ENCODE measurements at places on chromosomes 7 and 10. TPM values are rescaled to one million over a fixed set of nuclear protein-coding genes. Genes with fewer than 3 reads are reported as not detected.

The SLC29A3 gene
- total RNA-seq, result 6.7 TPM

The PAX2 gene
- not detected for total RNA-seq

The CLDN4 gene
- not detected for total RNA-seq

The TRIM50 gene
- not detected for total RNA-seq

The CCDC146 gene
- 10.2 TPM for total RNA-seq

The PON1 gene
- total RNA-seq, result not detected

The MOGAT3 gene
- total RNA-seq, result not detected

The HOXA6 gene
- 0.49 TPM for total RNA-seq

The SH2B2 gene
- 47.7 TPM for total RNA-seq

The LIPN gene
- not detected for total RNA-seq

The ATP6V0E2 gene
- total RNA-seq, result 15.4 TPM

The SAMD9L gene
- total RNA-seq, result 45.3 TPM

The TSPAN33 gene
- 117 TPM for total RNA-seq

DNA sequence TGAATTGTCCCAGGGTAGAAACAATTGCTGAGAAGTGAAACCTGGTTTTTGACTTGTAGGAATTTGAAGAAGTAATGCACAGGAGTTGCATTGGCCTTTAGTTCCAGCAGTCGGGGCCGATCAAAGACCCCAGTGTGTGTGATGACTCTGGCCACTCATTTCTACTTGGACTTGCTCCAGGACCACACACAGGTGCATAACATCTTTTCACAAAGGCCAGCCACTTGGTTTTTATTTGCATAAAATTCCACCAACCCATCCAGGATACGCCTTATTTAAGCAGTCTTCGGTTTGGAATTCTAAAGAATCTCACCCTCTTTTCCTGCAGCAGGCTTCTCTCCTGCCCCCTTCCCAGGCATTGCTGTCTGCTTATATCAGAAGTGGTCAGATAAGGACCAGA is 162.0 kb upstream of the HABP2 start:
- DNase-seq, result no peak

- no peak for DNase-seq
Measured at GRCh38 chr10:50541921-50542320, 81.8 kb downstream of the SGMS1 start.

DNA sequence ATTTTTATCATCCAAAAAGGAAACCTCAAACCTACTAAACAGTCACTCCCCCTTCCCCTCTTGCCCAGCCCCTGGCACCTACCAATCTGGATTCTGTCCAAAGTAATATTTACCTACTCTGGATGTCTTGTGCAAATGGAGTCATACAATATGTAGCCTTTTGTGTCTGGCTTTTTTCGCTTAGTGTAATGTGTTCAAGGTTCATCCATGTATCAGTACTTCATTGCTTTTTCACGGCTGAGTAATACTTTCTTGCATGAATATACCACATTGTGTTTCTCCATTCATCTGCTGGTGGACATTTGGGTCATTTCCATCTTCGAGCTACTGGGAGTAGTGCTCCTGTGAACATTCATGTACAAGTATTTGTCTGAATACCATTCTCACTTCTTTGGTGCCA is 113.6 kb downstream of the EEPD1 start:
- DNase-seq, result no peak

GRCh38 chr10:130787243-130787642 is 524.3 kb downstream of the TCERG1L start:
- DNase-seq, result no peak

DNA sequence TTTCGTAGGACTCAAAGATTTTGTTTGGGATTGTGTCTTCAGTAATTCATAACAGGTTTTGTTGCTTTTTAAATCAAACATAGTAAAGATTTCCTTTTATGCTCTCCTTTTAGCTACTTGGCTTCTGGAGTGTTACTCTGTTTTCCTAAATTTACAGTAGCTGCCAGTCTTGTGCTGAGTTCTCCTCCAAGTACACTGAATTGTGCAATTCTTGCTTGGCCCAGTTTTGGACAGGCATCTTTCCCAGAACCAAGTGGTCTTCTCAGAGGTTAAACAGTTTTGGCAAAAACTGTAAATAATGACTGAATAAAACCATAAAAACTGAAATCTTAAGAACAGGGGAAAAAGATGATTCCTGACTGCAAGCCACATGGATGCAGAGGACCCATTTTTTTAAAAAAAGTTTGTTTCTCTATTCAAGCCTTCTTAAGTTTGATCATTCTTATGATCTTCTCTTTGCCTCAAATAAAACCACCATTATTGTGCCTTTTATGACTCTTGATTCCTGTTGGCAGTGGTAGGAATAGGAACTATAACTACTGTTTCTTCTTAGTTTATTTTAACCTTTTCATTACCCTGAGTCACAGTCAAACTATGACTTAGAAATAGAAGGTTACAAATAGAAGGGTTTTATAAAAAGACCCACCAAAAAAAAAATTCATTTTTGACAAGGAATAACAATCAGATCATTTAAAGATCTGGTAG is 88.0 kb downstream of the MDFIC start:
- no peak for DNase-seq

- DNase-seq, result no peak
Measured at GRCh38 chr7:7959979-7960670, 8.5 kb upstream of the GLCCI1 start.

- no peak for DNase-seq
Measured at GRCh38 chr7:135441791-135442190, 68.1 kb downstream of the CNOT4 start.

DNA sequence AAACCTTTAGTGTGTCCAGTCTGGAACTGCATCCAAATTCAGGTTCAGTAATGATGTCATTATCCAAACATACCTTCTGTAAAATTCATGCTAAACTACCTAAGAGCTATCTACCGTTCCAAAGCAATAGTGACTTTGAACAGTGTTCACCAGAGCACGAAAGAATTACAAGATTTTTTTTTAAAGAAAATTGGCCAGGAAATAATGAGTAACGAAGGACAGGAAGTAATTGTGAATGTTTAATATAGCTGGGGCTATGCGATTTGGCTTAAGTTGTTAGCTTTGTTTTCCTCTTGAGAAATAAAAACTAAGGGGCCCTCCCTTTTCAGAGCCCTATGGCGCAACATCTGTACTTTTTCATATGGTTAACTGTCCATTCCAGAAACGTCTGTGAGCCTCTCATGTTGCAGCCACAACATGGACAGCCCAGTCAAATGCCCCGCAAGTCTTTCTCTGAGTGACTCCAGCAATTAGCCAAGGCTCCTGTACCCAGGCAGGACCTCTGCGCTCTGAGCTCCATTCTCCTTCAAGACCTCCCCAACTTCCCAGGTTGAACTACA is 694 bp upstream of the FAS start:
- no peak for DNase-seq

DNA sequence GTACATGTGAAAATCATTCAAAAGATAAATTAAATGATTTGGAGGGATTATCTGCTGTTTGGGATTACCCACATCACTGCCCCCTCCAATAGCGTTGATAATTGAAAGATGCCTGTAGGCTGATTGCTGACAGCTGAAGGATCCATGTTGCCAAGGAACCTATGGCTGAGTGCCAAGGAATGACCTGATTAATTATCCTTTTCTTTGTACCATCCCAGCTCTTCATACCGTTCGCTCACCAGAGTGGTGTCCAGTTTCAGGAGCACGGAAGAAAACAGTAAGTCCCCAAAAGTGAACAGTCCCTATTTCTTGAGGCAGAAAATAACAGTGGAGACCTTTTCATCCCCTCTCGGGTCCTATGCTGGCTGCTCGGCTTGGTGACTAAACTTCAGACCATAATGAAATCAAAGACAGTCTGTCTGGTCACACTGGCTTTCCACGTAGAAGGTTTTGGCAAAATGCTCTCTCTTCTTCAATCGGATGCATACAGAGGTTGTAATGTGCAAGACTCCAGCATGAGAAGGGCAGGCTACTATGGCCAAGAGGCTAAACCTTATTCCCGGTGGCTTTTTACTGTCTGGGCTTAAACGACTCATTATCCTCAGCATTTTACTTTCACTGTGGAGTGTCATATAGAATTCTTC is 108.8 kb downstream of the SPAG6 start:
- DNase-seq, result no peak

GRCh38 chr10:88336334-88336733 is 246.8 kb downstream of the RNLS start:
- peak; percentile 22 for DNase-seq

- no peak for DNase-seq
Measured at GRCh38 chr7:107471292-107472070, 1.6 kb downstream of the GPR22 start.

GRCh38 chr10:103701380-103702222 is 153.8 kb downstream of the SH3PXD2A start:
- no peak for DNase-seq

GRCh38 chr10:42548254-42548653 is 90.1 kb downstream of the ZNF33B start:
- no peak for DNase-seq

DNA sequence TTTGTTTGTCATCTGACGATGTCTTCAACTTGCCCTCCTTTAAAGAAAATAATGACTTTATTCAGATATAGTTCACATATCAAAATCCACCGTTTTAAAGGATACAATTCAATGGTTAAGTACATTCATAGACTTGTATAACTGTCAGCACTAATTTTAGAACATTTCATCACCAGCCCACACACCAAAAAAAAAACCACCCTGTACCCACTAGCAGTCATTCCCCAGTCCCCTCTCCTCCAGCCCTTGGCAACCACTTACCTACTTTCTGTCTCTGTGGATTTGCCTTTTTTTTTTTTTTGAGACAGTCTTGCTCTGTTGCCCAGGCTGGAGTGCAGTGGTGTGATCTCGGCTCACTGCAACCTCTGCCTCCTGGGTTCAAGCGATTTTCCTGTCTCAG is 5.3 kb upstream of the HILPDA start:
- DNase-seq, result no peak

DNA sequence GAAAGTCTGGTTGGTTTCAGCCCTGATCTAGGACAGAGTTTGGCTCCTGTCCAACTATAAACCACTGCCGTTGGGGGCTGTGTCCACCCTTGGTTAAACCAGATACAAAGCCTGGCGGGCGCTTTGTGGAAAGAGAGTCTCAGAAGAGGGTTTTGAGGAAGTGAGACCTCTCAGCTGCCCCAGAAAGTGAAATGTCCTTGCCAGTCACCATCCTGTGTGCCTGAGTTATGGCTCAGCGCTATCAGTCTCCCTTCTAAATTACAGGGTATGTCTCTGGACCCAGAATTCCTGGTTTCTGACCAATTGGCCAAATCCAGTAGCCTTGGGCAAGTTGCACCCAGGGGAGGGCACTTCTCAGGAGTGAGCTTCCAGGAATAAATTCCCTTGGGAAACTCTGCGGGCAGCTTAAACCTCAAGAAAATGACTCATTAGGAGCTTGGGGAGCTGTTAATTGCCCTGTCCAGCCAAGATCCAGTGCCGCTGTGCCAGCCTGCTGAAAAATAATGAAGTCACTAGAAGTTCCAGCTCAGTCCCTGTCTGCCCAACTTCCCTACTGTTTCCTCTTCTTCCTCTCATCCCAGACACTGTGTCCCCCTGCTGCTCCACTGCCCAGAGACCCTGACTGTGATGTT is 66.7 kb upstream of the PDZD8 start:
- DNase-seq, result no peak

DNA sequence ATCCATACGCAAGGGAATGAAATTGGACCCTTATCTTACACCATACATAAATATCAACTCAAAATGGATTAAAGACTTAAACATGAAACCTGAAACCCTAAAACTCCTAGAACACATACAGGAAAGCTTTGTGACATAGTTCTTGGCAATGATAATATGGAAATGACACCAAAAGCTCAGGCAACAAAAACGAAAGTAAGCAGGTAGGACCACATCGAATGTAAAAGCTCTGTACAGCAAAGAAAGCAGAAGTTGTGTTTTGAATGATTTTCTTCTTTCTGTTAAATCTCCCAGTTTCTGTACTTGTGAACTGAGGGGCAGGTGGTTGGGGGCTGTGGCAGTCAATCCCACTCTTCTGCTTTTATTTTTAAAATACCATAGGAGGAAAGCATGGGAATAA is 368.4 kb upstream of the PODXL start:
- DNase-seq, result no peak

- DNase-seq, result peak; percentile 20
Measured at GRCh38 chr7:97845622-97846203, 26.5 kb downstream of the ASNS start.

- no peak for DNase-seq
Measured at GRCh38 chr7:7988706-7989105, 20.1 kb downstream of the GLCCI1 start.

GRCh38 chr10:132699411-132700155 is 86.4 kb downstream of the NKX6-2 start:
- DNase-seq, result no peak

- DNase-seq, result no peak
Measured at GRCh38 chr10:26779176-26779860, 81.4 kb downstream of the ABI1 start.

GRCh38 chr7:71236230-71237105 is 104.5 kb downstream of the GALNT17 start:
- no peak for DNase-seq

- DNase-seq, result no peak
Measured at GRCh38 chr10:6309816-6310215, 107.1 kb downstream of the PFKFB3 start.

DNA sequence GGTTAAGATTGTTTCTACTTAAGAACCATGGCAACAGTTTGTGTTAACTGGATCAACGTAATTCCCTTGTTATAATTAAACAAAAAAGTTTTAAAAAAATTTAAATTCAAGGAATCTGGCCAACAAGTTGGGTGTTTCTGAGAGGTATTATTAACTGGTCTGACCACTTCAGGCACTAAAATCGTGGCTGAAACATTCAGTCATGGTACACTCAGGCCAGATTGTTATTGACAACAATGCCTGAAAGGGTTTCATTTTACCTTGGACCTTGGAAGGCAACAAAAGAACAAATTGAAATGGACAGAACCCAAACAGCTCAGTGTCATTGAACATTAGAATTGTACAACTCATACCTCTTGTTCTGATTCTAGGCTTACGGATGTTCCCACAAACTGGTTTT is 103.3 kb upstream of the ARMC3 start:
- DNase-seq, result no peak

DNA sequence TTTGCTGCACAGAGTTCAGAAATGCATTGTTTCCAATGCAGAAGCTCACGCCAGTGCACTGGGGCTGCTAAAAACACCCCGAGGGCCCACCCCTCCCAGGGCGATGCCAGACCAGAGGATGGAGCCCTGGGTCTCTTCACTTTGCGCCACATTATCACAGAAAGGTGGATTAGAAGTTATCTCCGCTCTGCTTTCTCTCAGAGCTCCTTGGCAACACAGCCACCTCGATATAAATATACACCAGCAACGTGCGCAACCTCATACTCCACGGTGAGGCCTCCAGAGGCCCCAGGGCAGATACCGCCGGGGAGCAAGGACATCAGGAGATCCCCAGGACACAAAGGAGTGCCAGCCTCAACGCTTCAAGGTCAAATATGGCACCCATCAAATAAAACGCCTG is 121.0 kb upstream of the TBX20 start:
- no peak for DNase-seq

- DNase-seq, result no peak
Measured at GRCh38 chr7:125567686-125568085, 638.1 kb upstream of the POT1 start.

Data from B cell (primary cell).